ENCODE measurements at places on chromosomes 3 and 15. TPM values are rescaled to one million over a fixed set of nuclear protein-coding genes. Genes with fewer than 3 reads are reported as not detected.

The PLSCR1 gene
- 44.4 TPM for total RNA-seq

The CHRNA7 gene
- 0.50 TPM for total RNA-seq

The KCNH8 gene
- not detected for total RNA-seq

The ANKRD34C gene
- total RNA-seq, result not detected

The FAM3D gene
- total RNA-seq, result 8.5 TPM

The PRKAR2A gene
- 44.1 TPM for total RNA-seq

The ENTPD3 gene
- 24.3 TPM for total RNA-seq

The HRH1 gene
- 5.1 TPM for total RNA-seq

The PRTG gene
- total RNA-seq, result under 0.01 TPM

The MUSTN1 gene
- total RNA-seq, result not detected

The TMEM212 gene
- not detected for total RNA-seq

The CNTN4 gene
- total RNA-seq, result not detected

The ISLR gene
- total RNA-seq, result not detected

The MORF4L1 gene
- 276 TPM for total RNA-seq

The CEMIP gene
- total RNA-seq, result 1.0 TPM

The FAM107A gene
- total RNA-seq, result not detected

The FBXO40 gene
- not detected for total RNA-seq

The ST3GAL6 gene
- 1.4 TPM for total RNA-seq

The ZNF501 gene
- 8.2 TPM for total RNA-seq

The PLSCR2 gene
- 0.28 TPM for total RNA-seq

The CLSTN2 gene
- total RNA-seq, result under 0.01 TPM

The SLC35G2 gene
- 5.8 TPM for total RNA-seq

The THAP10 gene
- 3.3 TPM for total RNA-seq

The CCR5 gene
- total RNA-seq, result not detected

The SLC27A2 gene
- 10.9 TPM for total RNA-seq

The MRAS gene
- total RNA-seq, result 2.7 TPM

The AADACL2 gene
- not detected for total RNA-seq

The ACKR4 gene
- total RNA-seq, result not detected

The VPS39 gene
- 55.6 TPM for total RNA-seq

The MAP6D1 gene
- 0.68 TPM for total RNA-seq

The LDHAL6B gene
- total RNA-seq, result not detected

The ACP3 gene
- 5.0 TPM for total RNA-seq

The PLSCR4 gene
- total RNA-seq, result 1.9 TPM

The FRMD4B gene
- total RNA-seq, result 70.1 TPM

The PODXL2 gene
- 3.4 TPM for total RNA-seq

The TMC3 gene
- not detected for total RNA-seq

The AVEN gene
- total RNA-seq, result 40.7 TPM

The LCMT2 gene
- total RNA-seq, result 9.9 TPM

The TEX55 gene
- not detected for total RNA-seq

The LRRC15 gene
- not detected for total RNA-seq

The BSN gene
- 0.07 TPM for total RNA-seq

The FEZF2 gene
- not detected for total RNA-seq

The SLC2A2 gene
- not detected for total RNA-seq

The SCAANT1 gene
- total RNA-seq, result not detected

The GABRB3 gene
- total RNA-seq, result 0.34 TPM

The GP9 gene
- not detected for total RNA-seq

The PLA1A gene
- 0.14 TPM for total RNA-seq

The ACTRT3 gene
- 1.5 TPM for total RNA-seq

The SPESP1 gene
- 4.9 TPM for total RNA-seq

The AP3B2 gene
- total RNA-seq, result under 0.01 TPM

The FHIT gene
- 3.8 TPM for total RNA-seq

The UQCC5 gene
- total RNA-seq, result 8.5 TPM

The SQOR gene
- total RNA-seq, result 191 TPM

The DTWD1 gene
- 14.4 TPM for total RNA-seq

The SOX14 gene
- total RNA-seq, result not detected

The GOLGA8G gene
- total RNA-seq, result 0.07 TPM

The ALDH1L1 gene
- 21.5 TPM for total RNA-seq
